Ovary (tissue), 10 donors: ENCODE measurements at places on chromosomes 6 and 20.

- DNase-seq, result no peak
These were observed 226.0 kb downstream of the BMP2 start for GRCh38 chr20:6993511-6993910.

DNA sequence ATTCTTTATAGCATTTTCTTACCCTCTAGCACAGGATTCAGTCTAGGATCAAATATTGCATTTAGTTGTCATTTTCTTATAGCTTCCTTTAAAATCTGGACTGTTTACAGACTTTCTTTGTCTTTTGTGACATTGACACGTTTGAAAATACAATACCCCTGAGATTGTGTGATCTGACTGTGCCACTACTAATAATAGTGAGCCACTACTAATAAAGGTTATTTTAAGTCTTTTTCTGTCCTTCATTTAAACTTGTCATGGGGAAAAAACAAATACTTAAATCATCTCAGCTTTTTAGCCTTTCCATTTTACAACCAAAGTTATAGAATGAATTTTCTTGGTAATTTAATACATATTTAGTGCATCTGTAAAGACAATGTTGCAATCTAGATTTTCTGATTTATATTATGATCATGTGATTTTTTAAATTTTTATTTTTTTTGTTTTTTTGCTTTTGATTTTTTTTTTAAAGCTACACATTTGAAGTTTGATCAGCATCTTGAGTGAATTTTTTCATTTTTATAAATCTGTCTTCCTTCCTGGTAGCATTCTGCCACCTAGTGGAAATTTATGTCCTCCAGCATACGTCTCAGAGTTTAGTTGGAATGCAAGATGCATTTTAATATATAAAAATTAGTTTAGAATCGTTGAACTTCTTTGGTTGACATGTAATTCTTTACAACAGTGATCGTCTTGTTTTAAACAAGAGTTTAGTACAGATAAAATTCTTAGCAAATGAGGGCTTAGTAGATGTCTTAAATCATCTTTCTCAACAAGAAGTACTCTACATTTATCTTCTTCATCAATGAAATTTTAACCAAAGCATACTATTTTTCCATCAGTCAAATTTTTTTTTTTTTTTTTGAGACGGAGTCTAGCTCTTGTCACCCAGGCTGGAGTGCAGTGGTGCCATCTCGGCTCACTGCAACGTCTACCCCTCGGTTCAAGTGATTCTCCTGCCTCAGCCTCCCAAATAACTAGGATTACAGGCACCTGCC lies 119.4 kb downstream of the NCOA3 start:
- DNase-seq, result no peak

- peak; percentile 43 for DNase-seq
These were observed 3.9 kb upstream of the SIGLEC1 start for GRCh38 chr20:3716195-3716834.

DNA sequence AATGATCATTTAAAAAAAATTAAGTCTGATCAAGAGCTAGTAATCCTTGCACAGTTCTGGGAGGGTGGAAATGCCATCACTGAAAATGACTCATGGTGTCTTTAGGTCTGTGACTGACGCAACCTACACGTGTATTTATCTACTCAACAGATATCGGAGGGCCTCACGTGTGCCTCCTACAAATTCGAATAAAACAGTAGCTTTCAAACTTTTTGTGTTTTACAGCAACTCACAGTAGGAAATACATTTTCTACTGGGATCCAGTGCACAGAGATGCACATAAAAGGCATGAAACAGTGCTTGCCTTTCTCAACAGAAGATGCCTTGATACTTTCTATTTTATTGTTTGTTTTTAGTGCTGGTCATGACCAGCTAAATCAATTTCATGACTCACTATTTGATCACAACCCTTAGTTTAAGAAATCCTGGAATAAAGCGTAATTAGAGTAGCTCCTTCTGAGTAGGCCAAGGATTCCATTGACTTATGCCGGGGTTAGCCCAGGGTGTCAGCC lies 210.0 kb upstream of the SNX9 start:
- DNase-seq, result no peak

DNA sequence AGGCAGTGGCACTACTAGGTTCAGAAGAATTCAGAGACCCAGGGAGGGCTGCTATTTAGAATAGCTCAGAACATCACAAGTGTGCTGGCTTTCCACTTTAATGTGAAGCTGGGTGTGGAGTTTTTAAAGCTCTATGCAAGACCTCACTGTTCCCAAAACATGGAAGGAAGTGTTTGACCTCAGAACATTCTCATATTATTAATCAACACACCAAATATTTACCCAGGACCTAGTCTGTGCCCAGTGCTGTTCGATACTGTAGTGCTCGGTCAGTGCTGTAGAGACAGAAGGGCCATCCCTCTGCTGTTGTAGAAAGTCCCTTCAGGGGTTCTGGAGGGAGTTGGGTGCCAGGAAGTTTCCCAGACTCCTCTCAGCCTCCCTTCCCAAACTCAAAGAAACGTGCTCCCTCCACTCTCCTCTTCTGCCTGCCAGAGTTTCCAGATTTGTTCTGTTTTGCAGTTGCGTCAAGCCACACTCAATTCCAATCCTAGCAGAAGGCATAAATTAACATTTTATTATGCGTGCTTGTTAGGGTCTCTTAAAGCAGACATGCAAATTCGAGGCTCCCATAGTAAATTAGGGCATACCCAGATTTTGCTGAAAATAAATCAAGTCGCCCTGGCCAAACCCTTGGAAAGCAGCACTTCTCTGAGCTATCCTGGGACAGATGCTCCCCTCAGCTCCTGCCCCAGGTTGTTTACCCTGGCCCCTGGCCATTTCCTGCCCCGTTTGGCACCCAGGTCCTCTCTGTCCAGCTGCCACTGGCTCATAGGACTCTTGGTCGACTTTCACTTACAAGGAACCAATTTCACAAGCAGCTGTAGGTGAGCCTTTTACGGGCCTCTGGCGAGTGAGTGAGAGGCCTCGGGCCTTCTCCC lies 248.6 kb downstream of the HIVEP2 start:
- DNase-seq, result peak; percentile 29

DNA sequence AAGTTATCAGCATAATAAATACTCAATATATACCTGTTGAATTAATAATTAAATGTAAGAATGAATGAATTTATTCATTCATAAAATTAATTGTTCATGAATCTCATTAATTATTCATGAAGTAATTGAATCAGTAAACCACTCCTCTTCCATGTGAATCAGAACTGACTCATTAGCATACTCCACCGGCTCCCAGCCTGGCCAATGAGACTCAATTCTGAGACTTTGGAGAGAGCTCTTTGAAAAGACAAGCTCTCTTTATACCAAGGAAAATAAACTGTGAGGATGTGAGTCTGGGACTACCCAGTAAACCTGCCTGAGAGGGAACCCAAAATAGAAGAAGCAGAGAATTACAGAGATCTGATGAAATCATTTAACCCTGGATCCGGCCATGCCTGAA lies 8.4 kb upstream of the SLC2A10 start:
- no peak for DNase-seq

GRCh38 chr6:148457137-148457842 lies 114.7 kb downstream of the SASH1 start:
- DNase-seq, result no peak

DNA sequence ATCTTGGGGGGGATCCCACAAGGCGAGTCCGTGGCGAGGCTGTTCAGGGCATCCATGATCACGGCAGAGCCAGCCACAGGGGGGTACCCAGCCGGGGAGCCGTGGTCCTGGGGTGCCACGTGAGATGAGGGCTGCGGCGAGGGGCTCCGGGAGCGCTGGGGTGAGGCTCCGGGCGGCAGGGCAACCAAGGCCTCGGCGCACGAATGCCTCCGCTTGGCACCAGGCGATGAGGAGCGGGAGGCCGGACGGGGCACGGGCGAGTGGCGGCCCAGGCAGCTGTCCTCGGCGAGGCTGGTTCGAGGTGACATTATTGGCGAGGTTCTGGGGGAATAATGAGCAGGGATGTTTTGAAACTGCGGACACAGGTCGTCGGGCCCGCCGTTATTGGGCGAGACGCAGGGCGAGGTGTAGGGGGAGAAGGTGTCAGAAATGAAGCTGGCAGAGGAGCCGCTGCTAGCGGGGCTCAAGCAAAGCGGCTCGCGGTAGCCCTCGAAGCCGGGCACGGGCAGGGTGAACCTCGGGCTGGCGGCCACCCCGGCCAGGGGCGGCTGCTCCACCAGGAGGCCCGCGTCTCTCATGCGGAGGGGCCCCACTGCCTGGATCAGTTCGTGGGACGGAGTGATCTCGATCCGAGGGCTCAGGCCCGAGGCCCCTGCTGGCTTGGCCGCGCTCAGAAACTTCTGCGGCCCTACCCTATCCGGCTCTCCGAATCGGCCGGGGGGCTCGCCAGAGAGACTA lies 19.1 kb downstream of the NFATC2 start:
- DNase-seq, result no peak

DNA sequence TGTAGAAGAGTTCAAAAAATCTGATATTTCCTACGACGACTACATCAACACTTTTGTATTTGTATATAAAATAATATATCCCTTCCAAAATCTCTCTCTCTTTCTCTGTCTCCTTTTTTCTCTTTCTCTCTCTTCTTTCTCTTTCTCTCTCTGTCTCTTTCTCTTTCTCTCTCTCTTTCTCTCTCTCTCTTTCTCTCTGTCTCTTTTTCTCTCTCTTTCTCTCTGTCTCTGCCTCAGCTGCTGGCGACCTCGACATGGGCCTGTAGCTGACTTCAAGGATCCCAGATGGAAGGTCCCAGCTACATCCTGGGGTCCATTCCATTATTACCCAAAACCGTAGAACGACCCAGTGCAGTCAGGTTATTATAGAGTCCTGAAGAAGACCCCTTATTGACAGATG lies 90.0 kb downstream of the CD24 start:
- no peak for DNase-seq

DNA sequence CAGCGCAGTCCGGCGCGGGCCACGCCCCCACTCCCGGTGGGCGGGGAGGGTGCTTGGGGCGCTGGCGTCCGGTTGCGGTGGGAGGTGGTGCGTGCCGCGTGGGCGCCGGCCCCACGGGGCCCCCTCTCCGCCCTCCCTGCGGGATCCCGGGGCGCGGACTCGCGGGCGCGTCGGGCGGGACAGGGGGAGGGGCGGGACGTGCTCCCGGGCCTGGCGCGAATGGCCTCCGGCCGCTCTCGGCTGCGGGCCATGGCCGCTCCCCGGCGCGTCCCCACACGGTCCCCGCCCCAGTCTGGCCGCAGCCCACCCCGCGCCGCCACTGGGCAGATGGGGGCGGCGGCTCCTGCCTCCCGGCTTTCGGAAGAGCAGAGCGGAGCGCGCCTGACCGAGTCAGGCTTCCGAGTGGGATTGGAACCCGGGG lies 771 bp upstream of the PPP1R3G start:
- peak; percentile 62 for DNase-seq

- DNase-seq, result no peak
These were observed 5.5 kb upstream of the CDSN start for GRCh38 chr6:31125586-31126363.

DNA sequence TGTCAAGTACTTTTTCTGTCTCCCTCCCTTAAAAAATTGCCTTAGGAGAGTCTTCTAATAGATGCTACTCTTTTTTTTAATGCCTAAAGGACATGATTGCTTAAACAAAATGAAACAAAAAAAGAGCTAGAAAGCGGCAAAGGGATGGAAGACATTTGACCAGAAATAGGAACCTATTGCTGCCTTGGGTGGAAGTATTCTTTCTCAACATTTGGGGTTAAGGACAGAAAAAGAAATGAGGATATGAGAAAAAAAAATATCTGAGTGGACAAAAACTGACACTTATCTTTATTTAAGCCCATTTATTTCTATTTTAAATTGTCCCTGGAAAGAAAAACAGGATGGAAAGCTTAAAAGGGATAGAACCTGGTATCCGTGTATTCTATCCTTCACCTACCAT lies 664.9 kb upstream of the CITED2 start:
- DNase-seq, result no peak

DNA sequence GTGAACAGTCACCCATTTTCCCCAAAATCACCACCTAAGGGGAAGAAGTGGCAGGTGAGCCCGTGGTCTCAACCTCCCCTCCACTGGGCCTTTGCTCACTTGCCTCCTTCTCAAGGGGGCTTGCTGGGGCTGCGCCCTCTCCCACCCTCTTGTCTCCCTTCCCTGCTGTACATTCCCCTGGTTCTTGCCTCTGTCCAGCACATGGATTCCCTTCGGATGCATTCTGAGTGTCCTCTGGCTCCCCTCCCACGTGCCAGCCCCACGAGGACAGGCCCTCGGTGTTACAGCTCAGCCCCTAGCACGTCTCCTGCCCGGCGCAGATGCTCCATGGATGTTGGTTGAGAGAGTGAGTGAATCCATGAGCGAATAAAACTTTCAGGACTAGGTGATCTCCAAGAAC lies 367.8 kb upstream of the SULF2 start:
- no peak for DNase-seq

GRCh38 chr6:26552205-26552604 lies 14.0 kb downstream of the HMGN4 start:
- no peak for DNase-seq

GRCh38 chr6:123888771-123889513 lies 85.3 kb downstream of the NKAIN2 start:
- no peak for DNase-seq

DNA sequence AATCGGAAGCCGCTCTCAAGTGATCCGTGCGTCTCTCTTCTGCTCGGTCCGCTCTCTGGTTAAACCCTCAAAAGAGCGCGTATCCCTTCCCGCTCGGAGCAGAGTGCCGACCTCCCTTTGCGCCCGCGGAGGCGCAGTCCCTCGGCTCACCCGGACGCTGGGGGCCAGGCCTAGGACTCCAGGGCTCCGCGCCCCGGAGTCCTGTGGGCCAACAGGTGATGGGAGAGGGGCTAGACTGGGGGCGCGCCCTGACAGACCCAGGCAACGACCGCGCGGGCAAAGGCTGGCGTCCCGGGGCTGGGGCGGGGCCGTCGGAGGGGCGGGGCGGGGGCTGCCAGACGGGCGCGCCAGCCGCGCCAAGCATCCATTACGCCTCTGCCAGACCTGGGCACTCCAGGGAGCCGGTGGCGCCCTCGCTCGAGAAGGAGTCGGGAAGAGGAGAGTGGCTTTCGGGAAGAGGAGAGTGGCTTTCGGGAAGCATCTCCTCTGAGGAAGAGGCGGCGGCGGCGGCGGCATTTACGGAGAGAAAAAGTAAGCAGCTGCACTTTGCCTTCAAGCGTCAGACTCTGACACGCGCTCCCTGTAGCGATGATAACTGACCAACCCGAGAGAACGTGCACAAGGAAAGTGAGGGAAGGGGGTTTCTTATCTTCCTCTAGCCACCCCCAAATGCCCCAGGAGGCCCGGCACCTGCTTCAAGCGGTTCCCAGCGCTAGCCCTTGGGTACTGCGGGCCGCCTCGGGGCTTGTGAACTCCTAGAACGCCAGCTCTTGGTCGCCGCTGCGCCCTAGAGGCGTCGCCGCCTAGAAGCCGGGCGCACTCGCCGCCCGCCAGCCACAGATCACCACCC lies 2.6 kb downstream of the EPHA7 start:
- peak; percentile 26 for DNase-seq

- no peak for DNase-seq
These were observed 136.6 kb downstream of the BACH2 start for GRCh38 chr6:90160013-90160412.

- DNase-seq, result no peak
These were observed 15.0 kb upstream of the CCN6 start for GRCh38 chr6:112038756-112039430.

- no peak for DNase-seq
These were observed 43.6 kb downstream of the NCOA7 start for GRCh38 chr6:125834348-125834747.
